NCI-H1930 (cell line): ENCODE measurements at places on chromosomes 2 and 18.

DNA sequence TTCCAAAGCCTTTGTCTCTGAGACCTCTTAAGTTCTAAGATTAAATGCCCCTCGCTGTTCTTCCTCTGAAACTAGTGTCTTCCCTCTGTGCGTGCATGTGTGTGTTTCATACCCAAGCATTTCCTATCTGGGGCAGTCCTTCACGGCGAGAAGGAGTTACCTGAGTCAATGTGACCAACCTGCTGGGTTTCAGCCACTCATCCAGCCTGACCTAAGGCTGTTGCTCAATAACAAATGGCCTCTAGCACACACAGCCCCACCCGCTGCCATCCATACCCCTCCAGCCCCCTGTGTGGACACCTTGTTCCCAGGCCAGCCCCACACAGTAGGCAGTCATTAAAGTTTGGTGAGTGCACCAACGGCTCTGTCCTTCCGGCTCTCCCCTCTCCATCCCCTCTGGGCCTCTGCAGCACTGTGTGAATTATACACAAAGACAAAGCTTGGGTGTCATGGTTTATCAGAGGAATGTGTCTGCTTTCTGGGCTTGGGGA, 53.8 kb upstream of the FOSL2 start:
- DNase-seq, result no peak

GRCh38 chr2:170695521-170696410, 19.4 kb upstream of the SP5 start:
- no peak for DNase-seq

DNA sequence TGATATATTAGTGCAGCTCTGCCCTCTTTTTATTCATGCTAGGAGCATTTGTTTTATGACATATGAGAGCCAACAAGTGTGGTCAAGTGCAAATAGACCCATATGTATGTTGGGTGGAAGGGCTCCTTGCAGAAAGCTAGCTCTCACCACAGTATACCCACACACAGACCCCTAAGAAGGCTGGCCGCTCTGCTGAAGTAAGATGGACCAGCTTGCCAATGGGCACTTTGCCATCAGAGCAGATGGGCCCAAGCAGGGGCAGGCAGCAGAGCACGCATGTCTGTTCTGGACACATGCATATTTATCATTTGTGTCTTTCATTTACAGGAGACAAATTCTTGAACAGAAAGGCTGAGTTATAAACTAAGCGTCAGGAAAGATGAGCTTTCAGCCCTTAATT, 187.5 kb upstream of the DTNA start:
- no peak for DNase-seq

DNA sequence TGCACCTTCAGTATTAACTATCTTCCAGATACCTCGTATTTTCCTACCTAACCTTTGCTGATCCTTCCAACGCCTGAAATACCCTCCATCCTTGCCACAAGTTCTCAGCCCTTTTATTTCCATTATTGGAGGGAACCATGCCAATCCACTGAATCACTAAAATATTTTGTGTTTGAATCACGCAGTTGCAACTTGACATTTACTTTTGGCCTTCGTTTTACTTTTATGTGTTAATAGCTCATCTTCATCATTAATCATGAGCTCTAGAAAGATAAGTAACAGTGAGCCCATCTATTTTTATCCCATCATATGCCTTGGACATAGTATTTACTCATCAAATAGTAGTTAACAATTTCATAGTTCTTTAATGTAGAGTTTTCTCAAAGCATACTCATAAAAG, 463.2 kb downstream of the THSD7B start:
- DNase-seq, result no peak

- no peak for DNase-seq
Observed at GRCh38 chr2:148971547-148971946, 67.0 kb upstream of the LYPD6B start.
